ENCODE measurements at places on chromosomes 4 and X.

- ATAC-seq: no peak
Measured at GRCh38 chr4:37802068-37802666, 24.3 kb upstream of the PGM2 start.

- no peak for ATAC-seq
Measured at GRCh38 chrX:152896450-152896849, 1.4 kb upstream of the ZNF185 start.

DNA sequence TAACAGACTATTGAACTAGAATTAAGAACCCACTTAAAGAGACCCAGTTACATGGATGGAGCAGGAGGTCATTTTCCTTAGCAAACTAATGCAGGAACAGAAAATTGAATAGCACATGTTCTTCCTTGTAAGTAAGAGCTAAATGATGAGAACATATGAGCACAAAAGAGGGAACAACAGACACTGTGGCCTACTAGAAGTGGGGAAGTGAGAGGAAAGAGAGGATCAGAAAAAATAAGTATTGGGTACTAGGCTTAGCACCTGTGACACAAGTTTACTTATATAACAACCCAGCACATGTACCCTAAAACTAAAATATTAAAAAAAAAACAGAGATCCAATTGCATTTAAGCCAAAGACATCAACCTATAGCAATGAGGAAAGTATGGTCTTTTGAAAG is 26.2 kb downstream of the ARAP2 start:
- ATAC-seq: no peak

DNA sequence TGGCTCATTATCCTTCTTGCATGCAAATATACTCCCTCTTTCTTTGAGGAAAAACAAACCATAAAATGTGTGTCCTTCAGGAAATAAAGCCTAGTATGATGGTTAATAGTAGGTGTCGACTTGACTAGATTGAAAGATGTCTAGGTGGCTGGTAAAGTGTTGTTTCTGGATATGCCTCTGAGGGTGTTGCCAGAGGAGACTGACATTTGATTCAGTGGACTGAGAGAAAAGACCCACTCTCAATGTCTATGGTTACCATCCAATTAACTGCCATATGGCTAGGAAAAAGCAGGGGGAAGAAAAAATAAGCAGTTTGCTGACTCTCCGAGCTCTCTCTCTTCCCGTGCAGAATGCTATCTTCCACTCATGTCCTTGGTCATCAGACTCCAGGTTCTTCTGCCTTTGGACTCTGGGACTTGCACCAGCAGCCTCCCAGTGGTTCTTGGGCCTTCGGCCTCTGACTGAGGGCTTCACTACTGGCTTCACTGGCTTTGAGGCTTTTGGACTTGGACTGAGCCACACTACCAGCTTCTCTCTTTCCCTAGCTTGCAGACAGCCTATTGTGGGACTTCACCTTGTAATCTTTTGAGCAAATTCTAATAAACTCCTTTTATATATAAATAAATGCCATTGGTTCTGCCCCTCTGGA is 532.1 kb upstream of the HTR2C start:
- ATAC-seq: no peak

- ATAC-seq: no peak
Measured at GRCh38 chr4:138671606-138672084, 343.9 kb upstream of the NOCT start.

GRCh38 chr4:680928-681645 is 6.7 kb downstream of the MYL5 start:
- peak; percentile 54 for ATAC-seq

DNA sequence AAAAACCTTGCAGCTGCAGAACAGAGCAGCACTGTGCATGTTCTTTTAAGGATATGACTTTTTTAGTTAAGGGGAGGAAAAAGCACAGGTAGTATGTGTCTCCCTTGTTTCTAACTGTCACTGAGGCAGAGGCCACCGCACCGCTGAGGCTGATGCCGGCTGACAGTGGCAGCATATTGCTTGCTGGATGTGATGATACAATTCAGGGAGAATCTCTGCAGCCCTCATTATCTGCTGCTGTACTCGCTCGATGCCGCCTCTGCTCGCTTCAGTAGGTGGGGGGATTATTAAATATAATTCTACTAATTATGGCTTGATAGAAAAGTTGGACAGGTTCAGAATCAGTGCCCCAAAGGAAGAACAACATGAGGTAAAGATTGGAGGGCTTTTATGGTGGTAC is 378.8 kb upstream of the NOCT start:
- no peak for ATAC-seq

DNA sequence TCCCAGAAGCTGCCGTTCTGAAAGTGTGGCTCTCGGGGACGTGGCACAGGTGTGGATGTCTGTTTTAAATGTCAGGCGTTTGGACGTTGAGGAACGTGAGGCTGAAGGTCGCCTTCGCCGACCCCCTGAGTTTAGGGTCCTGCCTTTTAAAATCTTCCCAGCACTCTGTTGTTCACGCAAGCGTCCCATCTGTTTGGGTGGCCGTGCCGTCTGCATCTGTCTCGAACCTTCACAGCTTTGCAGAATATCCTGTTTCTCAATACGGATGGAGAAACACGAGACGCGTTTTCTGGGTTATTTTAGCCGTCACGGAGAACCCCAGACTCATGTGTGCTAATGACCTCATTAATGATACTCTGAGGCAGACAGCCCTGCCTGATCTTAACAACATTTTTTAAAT is 31.5 kb downstream of the SHOX start:
- no peak for ATAC-seq

DNA sequence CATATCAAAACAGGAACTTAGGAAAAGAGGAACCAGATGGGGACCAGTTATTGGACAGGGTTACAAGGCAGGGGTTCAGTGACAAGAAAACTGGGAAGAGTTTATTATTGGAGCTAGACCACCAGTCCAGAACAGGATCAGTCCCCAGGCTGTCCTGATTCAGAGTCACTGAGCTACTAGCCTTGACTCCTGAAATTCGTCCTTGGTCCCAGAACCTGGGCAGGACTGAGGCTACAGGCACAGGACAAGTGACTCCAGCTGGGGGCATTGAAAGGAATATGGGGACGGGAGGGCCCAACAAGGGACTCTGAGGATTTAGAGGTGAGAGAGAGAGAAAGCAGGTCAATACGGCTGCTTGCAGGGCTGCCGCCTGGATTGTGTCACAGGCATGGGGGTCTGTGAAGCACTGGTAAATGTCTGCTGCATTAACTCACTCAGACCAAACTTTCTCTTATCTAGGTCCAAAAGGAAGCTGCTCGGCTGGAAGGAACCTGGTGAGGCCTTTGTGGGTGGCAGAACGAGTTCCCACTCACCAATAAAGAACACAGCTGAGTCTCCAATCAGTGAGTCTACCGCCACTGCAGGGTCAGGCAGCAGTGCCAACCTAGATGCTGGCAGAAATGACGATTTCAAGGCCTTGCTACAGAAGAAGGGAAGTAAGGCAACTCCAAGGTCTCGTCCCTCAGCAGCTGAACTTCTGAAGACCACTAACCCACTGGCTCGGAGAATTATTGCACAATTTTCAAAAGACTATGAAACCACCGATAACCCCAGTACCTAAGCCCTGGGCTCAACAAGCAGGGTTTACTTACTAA is 11.3 kb upstream of the RTL5 start:
- no peak for ATAC-seq

- ATAC-seq: no peak
Measured at GRCh38 chr4:61180405-61180804, 19.7 kb upstream of the ADGRL3 start.

- ATAC-seq: no peak
Measured at GRCh38 chr4:138344851-138345250, 102.7 kb upstream of the SLC7A11 start.

- ATAC-seq: no peak
Measured at GRCh38 chr4:128574706-128575105, 234.8 kb upstream of the JADE1 start.

DNA sequence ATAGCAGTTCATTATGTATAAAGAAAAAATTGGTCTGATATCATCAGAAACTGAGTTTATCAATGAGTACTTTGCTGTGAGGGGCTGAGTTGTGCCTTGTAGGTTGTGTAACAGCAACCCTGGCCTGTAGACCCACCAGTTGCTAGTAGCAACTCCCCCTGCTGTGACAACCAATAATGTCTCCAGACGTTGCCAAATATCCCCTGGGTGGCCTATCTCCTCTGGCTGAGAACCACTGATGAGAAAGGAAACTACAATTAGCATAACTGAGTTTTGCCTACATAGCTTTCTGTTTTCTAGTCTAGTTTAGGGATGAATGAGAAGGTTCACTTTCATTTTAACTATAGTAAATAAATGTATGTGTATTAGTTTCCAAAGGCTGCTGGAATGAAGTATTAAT is 234.1 kb downstream of the CPE start:
- peak; percentile 38 for ATAC-seq

DNA sequence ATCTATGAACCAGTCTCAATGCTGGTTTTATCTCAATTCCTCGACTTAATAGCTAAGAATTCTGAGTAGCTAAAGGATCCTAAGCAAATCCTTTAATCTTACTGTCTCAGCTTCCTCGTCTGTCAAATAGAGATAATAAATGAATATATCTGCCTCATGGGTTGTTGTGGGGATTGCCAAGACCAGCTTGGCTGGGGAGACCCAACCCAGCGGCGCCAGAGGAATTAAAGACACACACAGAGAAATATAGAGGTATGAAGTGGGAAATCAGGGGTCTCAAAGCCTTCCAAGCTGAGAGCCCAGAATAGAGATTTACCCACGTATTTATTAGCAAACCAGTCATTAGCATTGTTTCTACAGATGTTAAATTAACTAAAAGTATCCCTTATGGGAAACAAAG is 41.9 kb downstream of the SLC34A2 start:
- ATAC-seq: no peak

- no peak for ATAC-seq
Measured at GRCh38 chr4:6264225-6264540, 5.5 kb upstream of the WFS1 start.

GRCh38 chrX:1421433-1422134 is 29.7 kb upstream of the SLC25A6 start:
- ATAC-seq: no peak

Data from activated CD4-positive, CD25-positive, alpha-beta regulatory T cell treated with anti-CD3 and anti-CD28 coated beads, Interleukin-2, amount 50 U/mL, for 24 hours (primary cell).